Stimulated activated CD8-positive, alpha-beta memory T cell treated with anti-CD3 and anti-CD28 coated beads, Interleukin-7, amount 100 ng/mL, for 1 hour (primary cell): ENCODE measurements at places on chromosomes 3 and 15.

GRCh38 chr3:27659279-27660021 is 62.7 kb downstream of the EOMES start:
- peak; percentile 19 for DNase-seq

DNA sequence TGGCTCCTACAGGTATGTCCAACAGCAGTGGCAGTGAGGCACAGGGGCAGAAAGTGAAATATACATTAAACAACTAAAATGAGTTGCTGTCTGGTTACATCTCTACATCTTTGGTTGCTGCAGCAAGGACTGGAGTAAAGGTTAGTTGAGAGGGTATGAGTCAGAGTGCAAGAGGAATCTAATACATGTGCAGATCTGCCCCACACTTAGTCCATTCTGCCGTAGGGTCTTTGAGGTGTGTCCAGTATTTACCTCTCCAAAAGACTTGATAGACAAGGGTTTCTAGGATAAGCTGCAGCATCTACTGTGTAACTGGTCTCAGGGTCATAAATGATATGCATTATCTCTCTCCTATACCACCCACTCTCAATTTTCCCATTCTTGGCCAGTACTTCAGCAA is 6.2 kb upstream of the NEDD4 start:
- no peak for DNase-seq

DNA sequence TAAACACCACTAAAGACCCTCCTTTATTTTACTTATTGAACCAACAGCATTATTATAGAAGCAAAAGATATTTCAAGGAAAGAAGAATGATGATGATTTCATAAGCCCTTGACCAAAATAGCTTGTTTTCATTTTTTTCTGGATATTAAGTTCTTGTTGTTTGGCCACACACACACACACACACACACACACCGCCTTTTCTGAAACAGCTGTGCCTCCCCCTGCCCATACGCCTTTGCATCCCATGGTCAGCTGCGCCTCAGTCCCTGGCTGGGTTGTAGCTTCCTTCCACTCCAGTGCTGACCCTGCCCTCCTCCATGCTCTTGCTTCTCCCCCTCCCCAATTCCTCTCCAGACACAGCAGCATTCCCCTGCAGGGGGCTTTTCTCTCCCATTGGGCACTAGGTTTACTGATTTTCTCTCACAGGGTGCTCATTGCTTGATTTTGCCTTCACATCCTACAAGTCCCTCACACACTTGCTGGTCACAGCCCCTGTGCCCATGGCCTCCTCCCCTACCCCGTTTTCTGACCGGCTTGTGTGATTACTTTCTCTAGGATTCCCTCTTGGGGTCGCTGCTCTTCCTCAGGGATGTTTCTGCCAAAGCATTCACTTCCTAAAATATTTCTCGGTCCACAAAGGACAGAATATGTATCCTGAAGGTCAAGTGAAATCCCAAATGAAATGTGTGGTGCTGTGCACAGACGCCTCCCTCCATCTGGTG is 18.4 kb downstream of the MESP1 start:
- no peak for DNase-seq

DNA sequence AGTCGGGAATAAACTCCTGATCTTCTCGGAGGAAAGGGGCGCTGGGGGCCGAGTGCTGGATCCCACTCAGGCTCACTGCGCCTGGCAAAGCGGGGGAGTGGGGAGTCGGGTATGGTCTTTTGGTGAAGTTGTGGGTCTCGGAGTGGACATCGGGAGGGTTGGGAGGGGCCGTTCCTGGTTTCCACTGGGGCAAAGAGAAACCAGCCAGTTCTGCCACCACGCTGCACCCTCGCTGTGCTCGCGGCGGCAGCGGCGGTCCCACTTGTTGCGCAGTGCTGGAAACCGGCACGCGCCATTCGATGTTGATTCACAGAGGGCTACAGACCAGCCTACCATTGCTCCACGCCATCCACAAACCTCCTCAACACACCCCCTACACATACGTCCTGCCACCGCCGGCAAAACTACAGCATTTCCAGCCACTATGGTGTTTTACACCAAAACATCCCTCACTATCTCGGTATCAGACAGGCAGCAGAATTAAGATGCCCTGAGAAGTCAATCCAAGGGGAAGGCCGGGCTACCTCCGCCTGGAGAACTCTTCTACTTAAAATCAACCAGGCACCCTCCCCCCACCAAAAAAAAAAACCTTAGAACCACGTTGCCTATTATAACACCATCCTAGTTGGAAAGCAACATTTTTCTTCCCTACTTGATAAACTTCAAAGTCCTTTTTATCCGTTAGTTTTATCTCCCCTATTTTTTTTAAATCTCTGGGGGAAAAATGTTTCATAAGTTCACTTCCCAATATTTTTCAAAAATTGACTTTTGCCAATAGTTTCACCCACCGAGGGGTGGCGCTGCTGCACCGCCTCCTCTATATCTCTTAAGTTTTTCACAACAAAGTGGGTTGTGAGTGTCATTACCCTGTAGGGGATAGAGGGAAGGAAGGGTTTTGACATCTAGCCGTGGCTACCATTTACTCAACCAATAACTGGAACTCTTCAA is 3.6 kb downstream of the BCL6 start:
- DNase-seq = no peak

DNA sequence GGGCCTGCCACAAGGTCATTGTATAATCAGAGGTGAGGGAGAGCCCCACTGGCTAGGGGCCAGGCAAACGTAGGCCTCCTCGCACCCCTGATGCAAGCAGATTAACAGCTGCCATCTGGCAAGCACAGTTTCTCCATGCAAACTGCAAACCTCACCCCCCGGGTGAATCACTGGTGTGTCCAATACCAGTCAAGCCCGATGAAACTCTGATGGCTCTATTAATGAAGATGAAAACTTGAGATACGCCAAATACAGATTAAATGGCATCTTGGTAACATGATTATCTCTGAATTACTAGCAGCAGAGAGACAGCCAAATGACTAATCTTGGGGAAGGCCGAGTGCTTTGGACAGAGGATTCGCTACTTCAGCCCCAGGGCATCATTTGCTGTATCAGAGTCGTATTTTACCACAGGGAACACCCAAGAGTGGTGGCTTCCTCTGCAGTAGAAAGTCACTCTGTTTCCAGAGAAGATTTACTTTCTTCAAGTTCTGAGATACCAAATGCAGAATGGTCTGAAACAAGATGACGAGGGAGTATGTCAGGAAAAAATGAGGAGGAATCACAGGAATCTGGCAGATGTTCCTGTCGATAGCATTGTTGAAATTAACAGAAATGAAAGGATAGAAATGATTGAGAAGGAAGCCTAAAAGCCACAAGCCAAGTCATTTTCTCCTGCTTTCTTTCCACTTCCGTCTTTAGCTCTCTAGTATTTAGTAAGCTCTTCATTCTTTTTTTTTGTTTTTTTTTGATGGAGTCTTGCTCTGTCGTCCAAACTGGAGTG is 96.2 kb upstream of the NR2F2 start:
- DNase-seq = no peak

GRCh38 chr3:137765310-137766033 is 1.4 kb downstream of the SOX14 start:
- no peak for DNase-seq

DNA sequence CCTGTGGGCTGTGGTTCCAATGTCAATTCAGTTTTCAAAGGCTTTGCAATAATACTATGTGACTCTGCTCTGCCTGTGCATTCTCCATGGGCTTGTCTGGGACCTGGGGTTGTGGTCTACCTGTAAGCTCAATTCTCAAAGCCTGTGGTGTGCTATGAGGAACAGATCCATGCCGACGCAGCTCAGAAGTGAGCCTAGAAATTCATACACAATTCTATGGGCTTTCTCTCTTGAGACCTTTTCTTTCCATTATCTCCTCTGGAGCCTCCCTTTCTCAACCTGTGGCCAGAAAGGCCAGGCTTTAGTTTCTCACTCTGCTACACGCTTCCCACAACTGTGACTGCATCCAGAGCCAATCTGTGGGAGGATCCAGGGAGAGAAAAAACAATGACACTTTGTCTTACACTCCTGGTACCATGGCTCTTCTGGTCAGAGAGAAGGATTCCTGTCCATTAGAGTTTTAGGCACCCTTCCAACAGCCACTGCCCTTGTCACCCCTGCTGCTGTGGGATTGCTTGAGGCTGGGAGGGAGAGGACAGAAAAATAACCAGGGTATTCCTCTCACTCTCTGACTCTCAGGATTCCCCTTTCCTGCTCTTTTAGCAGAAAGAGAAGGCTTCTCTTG is 34.1 kb upstream of the KLF13 start:
- no peak for DNase-seq

DNA sequence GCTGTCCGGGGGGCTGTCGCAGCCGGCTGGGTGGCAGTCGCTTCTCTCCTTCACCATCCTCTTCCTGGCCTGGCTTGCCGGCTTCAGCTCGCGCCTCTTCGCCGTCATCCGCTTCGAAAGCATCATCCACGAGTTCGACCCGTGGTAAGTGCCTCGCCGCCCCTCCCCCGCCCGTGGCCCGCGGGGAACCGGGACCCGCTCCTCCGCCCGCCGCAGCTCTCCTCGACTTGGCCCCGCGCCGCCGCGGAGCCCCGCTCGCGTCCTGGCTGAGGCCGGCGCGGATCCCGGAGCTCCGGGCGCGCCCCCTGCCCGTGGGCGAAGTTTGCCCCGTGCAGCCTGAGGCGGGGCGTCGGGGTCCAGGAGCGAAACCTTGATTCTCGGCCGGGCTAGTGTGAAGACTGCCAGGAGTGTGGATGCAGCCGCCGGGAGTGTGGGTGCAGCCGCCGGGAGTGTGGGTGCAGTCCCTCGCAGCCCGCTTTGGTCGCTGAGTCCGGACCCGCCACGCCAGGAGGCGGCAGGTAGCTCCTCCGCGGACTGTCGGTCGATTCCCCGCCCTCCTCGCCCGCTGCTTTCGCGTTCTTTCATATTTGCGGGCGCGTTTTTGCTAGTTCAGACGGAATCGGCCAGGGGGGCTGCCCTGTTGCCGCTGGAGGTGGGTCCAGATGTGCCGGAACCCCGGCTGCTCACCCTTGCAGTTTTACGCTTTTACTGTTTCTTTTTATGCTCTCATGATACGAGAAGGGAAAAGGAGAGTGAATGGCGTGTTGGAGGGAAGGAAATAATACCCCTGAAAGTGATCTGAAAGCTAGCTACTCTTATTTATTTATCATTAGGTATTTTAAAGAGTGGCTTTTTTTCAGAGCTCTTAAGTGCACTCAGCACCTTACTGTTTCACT is 692 bp downstream of the STT3B start:
- no peak for DNase-seq

GRCh38 chr3:183116025-183116614 is 16.8 kb upstream of the MCCC1 start:
- DNase-seq = peak; percentile 2
